NCI-H1048 (cell line): ENCODE measurements at places on chromosomes 16 and 17.

GRCh38 chr17:45311760-45312476, 4.9 kb downstream of the MAP3K14 start:
- no peak for DNase-seq

GRCh38 chr16:8736123-8736668, 61.2 kb downstream of the TMEM186 start:
- no peak for DNase-seq

DNA sequence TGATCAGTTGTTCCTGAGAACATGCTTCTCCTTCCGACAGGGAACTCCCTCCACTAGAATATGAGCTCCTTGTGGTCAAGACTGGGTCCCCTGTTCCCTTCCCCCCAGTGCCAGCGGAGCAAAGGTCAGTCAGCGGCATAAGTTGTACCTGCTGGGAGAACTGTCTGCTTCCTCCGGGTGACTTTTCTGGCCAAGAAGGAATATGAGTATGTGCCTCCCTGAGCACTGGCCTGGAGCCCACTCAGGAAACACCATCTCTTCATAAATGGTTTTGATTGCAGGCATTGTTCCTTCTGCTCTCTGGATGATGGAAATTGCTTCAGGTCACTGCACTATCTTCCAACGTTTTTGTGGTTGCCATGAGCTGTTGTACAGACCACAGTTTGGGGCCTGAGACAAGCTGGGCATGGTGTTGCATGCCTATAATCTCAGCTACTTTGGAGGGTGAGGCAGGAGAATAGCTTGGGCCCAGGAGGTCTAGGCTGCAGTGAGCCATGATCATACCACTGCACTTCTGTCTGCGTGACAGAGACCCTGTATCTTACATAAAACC, 2.9 kb upstream of the P4HB start:
- DNase-seq: no peak

DNA sequence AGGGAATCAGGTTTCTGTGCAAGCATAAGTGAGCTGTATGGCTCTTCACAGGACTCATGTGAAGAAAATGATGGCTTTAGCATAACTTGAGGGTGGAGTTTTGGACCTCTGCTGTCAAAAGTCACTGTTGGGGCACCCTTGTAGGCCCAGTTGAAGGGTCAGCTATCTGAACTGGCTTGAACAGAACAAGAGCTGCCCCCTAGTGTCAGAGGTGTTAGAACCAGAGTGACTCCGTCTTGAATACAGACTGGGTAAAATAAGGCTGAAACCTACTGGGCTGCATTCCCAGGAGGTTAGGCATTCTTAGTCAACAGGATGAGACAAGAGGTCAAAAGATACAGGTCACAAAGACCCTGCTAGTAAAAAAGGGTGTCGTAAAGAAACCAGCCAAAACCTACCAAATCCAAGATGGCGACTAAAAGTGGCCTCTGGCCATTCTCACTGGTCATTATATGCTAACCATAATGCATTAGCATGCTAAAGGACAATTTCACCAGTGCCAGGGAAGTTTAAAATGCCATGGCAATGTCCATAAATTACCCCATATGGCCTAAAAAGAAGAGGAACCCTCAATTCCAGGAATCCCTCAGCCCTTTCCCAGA, 484.0 kb upstream of the ERCC4 start:
- DNase-seq: no peak

GRCh38 chr16:18804540-18804939, 3.2 kb upstream of the ARL6IP1 start:
- DNase-seq: no peak

GRCh38 chr16:29843931-29844330, 19.1 kb downstream of the CDIPT start:
- DNase-seq: no peak

- DNase-seq: no peak
Measured at GRCh38 chr17:57902800-57903759, 52.1 kb downstream of the CUEDC1 start.

GRCh38 chr17:78358538-78359320, 1.1 kb downstream of the SOCS3 start:
- DNase-seq: no peak

DNA sequence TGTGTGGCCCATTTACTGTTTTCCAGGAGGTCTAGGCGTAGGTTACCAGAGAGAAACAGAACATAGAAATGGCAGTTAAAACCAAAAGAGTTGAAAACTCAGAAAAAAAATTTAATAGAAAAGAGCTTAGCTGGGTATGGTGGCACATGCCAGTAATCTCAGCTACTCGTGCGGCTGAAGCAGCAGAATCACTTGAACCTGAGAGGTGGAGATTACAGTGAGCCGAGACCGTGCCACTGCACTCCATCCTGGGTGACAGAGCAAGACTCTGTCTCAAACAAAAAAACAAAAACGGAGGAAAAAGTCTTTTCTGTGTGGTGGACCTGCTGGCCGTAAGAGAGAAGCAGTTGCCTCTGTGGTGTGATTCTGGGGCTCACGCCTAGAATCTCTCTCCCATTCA, 35.8 kb downstream of the MRTFB start:
- DNase-seq: no peak

DNA sequence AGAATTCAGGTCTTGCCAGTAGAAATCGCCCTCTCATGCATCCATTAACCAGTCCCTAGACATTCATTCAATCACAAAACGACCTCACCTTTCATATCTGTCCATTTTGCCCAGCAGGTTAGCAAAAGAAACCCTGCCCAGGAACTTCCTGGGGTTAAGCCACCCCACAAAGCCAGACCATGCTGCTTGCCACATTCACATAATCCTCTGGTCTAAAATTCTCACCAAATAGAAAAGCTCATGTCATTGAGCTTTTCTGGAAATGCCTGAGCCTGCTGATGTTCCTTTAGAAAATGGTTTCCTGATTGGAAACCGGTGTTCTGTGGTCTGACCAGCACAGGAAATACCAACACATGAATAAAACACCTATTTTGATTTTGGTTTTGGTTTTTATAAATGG, 21.6 kb upstream of the DYNLRB2 start:
- DNase-seq: no peak

- no peak for DNase-seq
Measured at GRCh38 chr16:57999971-58000705, at the start of gene ZNF319. TSS of gene ZNF319 (minus strand) at chr16:58000672. CDS start at chr16:57998265, 2,407 bp downstream.

DNA sequence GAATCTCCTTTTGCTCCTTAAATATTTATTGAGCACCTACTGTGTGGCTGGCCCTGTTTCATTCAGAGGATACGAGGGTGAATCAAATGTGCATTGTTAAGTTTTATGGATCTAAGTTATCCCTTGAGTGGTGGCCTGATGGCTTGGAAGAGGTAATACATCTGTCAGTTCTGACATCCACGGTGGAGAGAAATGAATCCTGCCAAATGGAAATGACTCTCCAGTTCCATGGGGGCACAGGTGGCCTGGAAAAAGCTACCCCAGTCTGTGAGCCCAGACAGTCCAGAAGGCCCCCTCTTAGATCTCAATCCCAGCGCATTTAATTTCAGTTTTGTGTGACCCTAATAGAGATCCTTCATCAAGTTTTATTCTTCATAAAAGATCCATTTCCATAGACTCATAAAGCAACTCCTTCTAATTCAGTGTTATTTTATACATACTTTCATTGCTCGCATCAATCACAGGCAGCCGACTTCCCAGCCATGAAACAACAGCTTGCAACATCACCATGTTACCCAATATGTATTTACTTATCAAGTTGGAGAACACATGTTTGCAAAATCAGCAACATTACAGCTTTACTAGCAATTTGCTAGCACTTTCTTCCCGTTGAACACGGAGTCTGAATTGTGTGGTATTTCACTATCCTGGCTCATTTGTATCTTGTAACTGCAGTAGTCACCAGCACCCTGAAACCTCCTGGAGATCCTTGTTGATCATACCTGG, 334.8 kb upstream of the HSBP1 start:
- no peak for DNase-seq

DNA sequence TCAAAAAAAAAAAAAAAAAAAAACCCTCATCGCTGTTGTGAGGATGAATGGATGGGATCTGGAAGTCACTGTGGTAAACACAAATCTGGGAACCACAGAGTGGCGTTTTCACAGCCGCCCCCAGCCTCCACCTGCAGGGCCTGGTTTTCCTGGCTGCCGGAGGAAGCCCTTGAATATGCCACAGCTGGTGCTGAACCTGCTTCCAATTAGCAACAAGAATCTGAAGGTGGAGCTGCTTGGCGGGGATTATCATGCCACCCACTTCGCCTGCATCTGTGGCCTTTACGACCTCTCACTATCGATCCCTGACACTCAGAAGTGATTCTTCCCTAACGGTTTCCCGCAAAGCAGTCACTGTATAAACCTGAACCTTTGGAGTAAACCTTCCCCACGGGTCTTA, 16.1 kb downstream of the MRM3 start:
- DNase-seq: no peak

- no peak for DNase-seq
Measured at GRCh38 chr16:87435372-87436224, 43.5 kb downstream of the MAP1LC3B start.

- DNase-seq: no peak
Measured at GRCh38 chr16:48491517-48491916, 106.3 kb upstream of the SIAH1 start.

GRCh38 chr16:31529937-31530312, 2.2 kb downstream of the AHSP start:
- no peak for DNase-seq
